ENCODE measurements at places on chromosomes 3 and 15. TPM values are rescaled to one million over a fixed set of nuclear protein-coding genes. Genes with fewer than 3 reads are reported as not detected.

GRCh38 chr3:109995377-109995776 is 658.0 kb upstream of the DPPA4 start:
- no peak for DNase-seq

FOXB1 gene
- 1.2 TPM for total RNA-seq

DNA sequence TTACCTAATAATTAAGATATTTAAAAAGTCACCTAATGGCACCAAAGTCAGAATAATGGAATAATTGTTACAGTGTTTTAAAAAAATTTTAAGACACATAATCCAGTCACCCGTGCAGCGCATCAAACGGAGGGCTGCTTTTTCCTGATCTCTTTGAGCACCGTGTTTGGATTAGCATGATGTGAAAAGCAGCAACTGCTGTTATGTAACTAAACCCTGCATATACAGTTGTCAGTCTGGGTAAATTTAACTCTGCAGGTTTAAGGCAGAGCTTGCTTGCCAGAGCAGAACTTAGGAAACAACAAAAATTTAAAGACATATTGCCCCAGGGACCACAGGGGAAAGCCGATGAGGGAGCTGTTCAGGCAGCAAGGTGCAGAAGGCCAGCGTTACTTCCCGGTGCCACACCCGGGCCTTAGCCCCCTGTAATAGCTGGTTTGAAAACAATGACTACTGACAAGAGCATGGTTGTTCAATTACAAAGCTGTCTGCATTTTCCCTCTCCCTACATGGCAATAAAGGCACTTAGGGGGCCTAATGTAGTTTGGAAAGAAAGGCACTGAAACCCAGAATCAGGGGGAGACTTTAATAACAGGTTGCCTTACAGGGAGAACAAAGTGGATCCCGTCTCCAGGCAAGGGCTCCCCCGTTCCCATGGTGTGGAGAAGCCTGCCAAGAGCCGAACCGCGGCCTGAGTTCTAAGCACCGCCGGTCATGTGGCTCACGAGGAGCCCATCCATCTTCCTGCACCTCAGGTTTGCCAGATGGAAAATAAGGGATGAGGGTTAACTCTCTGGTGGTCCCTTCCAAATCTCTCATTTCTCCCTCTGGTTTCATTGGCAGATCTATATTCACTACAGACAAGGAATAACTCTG is 32.2 kb downstream of the RORA start:
- no peak for DNase-seq

DNA sequence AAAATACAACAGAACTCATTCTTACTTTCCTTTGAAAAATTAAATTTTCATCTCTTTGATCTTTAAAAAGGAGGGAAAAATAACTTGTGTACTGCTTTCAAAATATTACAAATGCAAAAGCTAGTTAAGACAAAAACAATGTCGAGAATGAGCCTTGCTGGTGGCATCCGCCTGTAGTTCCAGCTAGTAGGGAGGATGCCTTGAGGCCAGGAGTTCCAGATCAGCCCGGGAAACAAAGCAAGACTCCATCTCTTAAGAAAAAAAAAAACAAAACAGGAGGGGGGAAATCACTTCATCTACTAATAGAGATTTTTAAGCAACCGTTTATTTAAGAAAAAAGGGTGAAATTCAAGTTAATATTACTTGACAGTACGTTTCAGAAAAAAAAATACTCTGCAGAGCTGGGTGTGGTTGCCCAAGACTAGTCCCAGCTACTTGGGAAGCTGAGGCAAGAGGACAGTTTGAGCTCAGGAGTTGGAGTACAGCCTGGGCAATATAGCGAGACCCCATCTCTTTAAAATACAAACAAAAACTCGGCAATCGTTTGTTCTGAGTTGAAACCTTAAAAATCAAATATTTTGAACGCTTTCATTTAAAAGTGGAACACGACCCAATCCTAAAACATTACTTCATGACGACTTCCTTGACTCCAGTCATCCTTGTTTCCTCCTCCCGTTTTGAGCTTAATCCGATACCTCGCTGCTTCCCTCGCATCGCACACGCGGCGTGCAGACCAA is 1.2 kb downstream of the KPNA1 start:
- no peak for DNase-seq

- no peak for DNase-seq
Measured at GRCh38 chr15:76941636-76942035, 10.1 kb downstream of the RCN2 start.

- peak; percentile 36 for DNase-seq
Measured at GRCh38 chr3:82130046-82130445, 368.6 kb upstream of the GBE1 start.

- DNase-seq: peak; percentile 92
Measured at GRCh38 chr15:73051807-73052652, at the start of gene NEO1. TSS of gene NEO1 (plus strand) at chr15:73052463. CDS start at chr15:73052676, 213 bp downstream.

CHRNA3 gene
- 36.4 TPM for total RNA-seq

DNA sequence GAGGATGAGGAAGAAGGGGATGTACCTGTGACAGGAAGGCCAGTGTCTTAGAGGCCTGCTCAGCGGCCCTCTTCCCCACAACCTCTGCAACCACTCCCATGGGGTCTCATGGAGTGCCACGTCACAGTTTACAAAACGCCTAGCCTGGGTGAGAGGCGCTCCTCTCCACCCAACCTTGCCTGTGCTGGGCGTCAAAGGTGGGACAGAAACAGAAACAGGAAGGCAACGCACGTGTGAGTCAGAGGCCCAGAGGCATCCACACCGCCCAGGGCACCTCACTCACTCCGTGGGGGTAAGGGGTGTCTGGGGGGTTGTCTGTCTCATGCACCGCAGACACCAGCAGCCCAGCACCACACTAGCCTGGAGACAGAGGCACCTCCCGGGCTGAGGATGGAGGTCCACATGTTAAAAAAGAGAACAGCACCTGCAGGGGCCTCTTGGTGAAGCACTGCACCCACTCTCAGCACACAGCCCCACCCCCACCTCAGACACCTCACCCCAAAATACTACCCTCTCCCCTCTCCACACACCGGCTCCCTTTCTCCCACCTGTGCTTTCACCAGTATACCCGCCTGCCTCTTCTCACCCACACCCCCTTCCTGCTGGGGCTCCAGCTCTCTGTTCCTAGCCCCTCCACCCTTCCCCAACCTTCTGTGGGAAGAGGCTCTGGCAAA is 4.7 kb upstream of the CALML4 start:
- DNase-seq: no peak

MUC20 gene
- total RNA-seq: 5.8 TPM

TRH gene
- total RNA-seq: not detected

SPSB4 gene
- 1.7 TPM for total RNA-seq

DNA sequence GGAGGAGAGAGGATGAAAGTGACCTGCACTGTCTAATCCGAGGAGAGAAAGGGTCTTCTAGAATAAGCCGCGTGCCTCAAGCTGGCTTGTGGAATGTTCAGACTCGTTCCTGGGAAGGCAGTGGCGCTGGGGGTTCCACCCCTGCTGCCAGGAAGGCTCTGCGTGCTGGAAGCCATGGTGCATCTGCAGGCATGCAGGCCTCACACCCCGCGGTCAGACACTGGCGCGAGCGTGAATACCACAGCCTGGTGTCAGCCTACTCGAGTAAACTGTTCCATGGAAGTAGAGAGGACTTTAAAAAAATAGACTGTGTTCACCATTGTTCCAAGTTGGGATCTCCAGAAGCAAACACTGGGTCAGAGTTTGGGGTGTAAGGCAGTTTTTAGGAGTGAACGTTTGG is 25.9 kb upstream of the GABRG3 start:
- DNase-seq: no peak

DNA sequence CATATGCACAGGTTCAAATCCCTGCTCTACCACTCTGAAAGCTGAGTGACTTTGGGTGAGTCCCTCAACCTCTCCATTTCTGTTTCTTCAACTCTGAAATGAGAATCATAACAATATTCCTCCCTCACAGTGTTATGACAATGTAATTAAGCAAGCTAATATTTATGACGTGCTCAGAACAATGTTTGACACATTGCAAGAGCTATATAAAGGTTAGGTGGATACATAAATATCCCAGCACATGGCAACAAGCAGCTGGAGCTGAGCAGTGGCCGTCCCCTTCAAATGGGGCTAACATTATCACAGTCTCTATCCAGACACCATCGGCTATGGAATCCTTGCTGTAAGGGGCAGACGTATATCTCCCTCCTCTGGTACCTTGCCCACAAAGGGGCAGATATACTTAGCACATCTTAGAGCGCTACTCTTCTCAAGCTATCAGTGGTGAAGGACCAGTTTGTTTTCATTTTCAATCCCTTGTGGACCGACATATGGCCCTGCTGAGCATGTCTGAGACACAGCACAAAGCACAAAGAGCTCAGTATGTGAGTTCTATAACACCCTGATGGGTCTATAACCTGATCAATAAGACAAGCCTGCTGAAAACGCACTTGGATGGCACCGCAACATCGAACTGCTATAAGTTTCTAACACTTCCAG is 80.9 kb downstream of the PRICKLE2 start:
- no peak for DNase-seq

GRCh38 chr3:19046440-19046839 is 101.9 kb upstream of the KCNH8 start:
- DNase-seq: no peak

DNA sequence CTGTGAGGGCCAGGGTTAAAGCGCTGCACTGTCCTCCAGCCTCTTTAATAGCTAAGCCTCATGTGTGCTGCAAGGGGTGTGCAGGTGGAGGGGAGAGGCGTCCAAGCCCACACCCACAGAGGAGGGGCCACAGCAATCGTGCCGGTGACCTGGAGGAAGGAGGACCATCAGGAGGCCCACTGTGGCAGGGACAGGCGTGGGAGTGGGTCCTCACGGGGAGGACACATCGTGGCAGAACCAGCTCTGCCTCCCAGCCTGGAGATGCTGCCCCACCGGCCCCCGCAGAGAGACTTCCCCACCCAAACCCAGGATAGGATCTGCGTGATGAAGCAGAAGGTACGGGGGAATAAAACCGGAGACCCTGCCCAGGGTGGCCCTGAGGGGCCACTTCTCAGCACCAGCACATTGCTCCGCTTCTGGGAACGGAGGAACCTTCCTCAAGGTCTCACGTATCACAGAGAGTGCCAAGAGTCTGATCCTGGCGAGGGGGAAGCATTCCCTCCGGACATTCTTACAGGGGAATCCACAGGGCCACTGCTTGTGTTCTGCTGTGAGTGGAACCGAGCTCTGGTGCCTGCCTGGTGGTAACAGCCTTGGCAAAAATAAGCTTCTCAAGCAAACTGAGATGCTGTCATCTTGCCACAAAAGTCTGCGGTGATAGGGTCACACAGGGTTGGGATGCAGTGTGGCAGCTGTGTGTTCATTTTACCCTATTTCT is 199.8 kb downstream of the XXYLT1 start:
- DNase-seq: no peak

- DNase-seq: peak; percentile 64
Measured at GRCh38 chr3:72310419-72311380, 525.8 kb upstream of the PROK2 start.

DNA sequence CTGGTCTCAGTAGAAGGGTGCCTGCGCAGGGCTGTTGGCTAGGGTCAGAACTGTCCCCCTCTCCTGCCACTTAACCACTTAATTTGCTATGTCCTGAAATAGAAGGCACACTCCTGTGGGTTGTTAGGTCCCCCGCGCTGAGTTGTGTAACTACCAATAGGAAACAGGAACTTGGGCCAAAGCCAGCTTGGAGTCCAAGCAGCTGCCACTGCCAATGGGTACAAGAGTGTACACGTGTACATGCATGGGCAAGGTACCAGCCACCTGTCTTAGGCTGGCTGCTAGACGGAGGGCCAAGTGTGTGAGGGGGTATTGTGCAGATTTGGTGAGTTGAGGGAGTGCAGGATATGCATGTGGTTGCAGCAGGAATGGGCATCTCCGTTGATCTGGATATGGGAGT is 29.7 kb upstream of the POLG start:
- no peak for DNase-seq

DNA sequence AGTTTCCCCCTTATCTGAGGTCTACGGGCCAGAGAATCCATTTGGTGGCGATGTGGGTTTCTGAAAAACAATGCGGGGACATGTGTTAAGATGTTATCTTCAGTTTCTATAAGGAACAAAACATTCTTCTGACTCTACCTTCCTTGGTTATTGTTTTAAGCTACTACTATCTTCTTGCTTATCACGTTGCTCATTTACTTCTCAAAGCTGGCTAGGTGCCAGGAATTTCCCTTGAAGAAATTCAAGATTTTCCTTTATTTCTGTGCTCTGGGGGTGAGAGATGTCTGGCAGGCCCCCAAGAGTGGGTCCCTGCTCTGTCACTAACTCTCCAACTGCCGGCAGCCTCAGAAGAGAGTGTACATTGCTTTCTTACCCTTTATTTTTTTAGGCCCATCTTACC is 119.8 kb downstream of the RYR3 start:
- DNase-seq: no peak

MESP1 gene
- total RNA-seq: 2.9 TPM

ECT2 gene
- total RNA-seq: 16.1 TPM

CCK gene
- total RNA-seq: 12.8 TPM

DNA sequence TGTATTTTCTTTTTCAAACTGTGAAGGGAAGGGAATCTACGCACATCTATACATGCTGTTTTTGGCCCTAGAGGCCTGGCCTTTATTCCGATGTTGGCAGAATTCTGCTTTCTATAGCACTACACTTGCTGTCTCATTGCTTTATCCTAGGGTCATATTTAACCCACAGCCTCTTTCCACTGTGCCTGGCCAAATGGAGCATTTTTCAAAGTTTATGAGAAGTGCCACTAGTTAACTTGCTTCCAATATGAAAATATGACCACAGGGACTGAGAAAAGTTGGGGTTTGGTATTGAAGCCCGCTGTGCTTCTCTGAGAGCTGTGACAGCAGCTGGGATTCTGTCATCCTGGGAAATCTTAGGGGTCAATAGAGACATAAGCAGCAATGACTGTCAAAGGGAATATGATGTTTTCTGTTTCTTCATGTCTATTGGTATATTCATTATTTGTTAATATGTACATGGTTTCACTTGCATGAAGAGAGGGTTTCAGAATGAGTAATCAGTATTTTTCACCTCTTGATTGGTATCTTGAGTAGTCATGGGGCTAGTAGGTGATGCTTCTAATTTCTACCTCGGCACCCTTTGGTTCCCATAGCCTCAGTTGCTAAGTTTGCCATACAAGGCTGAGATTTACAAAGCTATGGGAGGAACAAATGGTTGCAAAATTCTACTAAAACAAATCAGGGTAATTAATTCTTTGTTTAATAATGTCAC is 275.8 kb upstream of the RBMS3 start:
- no peak for DNase-seq

DNA sequence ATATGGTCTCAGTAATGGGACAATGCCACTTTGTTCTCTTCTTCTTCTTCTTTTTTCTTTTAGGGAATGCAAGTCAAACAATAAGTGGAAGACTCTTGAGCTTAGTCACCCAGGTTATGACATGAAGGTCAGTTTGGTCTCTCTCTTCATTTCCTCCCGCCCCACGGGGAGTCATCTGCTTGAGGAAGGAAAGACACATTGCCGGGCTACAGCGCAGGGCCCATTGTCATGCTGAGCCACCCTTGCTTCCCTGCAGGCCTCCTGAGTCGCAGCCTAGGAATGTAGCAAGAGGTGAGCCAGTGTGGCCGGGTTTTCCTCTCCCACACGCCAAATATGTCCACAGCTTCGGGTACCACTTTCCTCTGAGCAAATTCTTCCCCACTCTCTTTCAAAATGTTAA is 47.6 kb downstream of the RAP2B start:
- no peak for DNase-seq
